ENCODE measurements at places on chromosomes 12 and 14.

- DNase-seq: no peak
These were observed 342.6 kb upstream of the CCDC196 start for GRCh38 chr14:66143387-66144112.

DNA sequence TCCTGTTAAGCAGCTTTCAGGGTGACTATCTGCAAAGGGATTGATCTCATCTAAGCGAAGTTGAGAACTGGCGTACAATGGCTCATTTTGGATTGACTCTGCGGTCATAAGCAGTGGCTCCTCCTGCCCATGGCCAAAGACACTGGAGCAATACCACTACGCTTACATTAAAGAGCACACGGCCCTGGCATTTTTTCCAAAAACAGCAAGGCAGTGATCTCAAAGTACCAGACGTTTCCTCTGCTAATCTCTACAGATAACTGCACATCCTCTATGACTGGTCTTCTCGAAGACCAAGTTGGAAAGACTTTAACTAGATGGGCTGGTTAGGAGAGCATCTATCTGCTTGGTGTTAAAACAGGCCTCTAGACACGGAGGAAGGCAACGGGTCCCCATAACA, 2.7 kb downstream of the PITPNM2 start:
- no peak for DNase-seq

GRCh38 chr14:70713511-70713916, 71.8 kb downstream of the TTC9 start:
- DNase-seq: no peak

DNA sequence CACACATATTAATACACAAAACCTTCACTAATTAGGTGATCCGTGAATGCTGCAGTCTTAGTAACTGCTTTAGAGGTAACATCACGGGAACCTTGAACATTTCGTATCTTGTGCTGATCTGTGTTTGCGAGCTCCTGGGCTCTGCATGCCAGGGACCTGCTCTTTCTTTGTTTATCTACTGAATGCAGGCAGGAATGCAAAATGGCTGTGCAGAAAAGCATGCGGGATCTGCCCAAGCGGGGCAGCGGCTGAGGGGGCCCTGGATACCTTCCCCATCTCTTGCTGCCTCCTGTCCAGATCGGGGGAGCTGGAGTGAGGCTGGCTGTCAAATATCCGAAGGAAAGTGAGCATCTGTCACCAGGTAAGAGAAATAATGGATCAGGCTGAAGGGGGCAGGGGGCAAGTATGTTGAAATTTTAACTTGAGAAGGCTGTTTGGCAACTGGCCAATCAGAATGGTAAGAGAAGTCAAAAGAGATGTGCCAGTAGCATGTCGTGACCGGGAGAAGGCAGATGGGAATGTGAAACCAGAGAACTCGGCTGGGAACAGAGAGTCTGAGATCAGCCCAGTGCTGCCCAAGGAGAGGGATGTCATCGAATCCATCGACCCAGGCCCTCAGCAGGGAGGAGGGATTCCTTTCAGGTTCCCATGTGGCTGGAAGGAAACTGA, 191.4 kb downstream of the TTC7B start:
- DNase-seq: no peak

DNA sequence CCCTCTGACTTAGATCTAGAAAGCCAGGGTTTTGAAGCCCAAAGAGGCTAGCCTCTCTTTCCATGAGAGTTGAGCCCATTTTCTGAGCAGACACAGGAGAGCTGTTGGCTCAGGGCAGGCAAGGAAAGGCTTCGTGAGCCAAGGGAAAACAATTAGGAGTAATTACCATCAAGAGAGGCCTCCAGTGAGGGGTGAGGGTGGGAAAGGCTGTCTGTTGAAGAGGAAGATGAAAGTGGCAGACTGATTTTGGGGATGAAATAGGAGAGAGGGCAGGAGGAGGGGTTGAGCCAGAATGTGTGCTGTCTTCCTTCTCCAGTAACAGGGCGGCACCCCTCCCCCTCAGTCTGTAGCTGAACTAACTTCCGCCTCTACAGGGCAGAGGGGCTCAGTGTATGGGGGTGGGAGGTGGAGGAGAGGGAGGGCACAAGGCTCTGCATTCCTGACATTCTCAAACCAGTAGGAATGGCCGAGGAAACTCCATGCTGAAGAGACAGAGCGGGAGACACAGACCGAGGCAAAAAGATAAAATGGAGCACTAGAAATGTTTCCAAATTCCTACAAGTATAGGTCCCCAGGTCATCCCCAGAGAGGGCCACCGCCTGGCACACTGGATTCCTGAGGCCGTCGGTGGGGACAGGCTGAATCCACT, 33.1 kb upstream of the COL2A1 start:
- DNase-seq: no peak

DNA sequence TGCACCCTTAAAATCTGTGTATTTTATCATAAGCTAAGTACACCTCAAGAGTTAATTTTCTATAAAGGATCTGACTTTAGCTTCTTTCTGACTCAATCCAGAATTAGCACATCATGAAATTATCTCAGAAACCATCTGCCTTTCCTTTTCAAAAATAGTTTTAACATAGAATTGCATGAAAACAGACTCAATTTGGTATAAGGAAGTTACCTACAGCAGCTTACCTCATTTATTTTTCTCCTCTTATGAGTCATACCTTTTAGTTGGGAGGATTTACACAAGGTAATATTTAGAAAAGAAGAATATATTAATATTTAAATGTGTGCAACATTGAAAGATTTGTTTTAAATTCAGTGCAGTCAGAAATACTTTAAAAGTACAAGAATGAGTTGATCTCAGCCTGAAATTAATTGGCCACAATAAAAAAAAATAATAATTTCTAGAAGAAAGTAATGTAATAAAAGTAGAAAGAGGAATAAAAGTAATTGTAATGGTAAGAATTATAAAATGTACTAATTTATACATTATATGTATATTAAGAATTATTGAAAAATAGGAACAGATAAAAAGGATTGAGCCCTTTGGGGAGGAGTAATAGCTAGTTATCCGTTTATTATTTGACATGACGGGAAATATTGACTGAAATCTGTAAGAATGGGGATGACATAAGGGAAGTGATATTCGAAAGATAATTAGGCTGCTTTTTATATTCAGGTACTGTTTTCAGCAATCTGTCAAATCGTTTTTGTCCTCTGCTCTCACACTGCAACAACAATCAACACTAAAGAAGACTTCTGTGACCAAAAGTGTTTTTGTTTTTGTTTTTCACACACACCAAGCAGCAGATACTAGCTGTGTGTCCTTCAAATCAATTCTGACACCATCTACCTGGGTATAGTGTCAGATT, 20.5 kb downstream of the ADAM21 start:
- no peak for DNase-seq

- no peak for DNase-seq
These were observed 68.7 kb upstream of the JDP2 start for GRCh38 chr14:75359098-75359497.

- DNase-seq: no peak
These were observed 56.4 kb downstream of the PITPNM2 start for GRCh38 chr12:123094349-123095077.

DNA sequence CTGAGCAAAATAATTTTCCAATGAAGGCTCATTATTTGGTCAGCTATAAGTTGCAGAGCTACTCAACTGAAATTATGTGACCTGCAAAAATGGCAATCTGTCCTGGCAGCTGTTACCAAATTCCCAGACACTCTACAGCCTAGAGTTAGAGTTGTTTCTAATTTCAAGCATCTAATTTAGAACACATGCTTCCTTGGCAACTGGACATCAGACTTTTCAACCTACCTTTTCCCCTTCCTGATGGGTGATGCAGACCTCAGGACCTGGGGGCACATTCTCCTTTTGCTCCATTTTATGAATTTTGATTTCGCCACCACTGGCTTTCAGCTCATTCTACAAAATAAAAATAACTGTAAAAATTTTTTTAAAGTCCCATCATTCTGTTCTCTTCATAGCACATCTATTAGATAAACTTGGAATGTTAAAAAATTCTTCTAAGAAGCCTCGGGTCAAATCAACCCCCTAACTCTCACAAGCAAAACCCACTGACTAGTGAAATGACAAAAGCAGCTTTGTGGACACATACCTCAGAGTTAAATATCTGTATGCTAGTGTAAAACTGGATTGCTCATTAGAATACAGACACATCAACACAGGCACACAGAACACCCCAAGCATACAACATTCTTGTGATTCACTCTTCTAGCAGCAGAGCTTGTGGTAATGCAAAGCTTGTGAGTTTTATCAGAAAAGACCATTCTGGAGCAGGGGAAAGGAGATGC, 33.5 kb upstream of the CERS5 start:
- DNase-seq: no peak

DNA sequence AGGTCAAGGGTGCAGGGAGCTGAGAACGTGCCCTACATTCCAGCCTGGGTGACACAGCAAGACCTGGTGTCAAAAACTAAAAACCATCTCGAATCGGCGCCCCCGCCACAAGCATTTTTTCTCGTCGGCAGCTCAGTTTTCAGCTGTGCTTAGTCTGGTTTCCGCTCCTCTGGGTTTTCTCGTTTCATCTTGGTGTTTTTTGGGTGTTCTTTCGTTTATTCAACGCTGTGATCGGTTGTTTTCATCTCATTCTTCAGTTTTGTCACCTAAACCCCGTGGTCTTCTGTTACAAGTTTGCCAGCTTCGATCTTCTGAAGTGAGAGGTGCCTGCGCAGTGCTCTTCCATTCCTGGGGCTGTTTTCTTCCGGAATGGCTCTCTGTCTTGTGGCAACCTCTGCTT, 41.4 kb downstream of the NOC4L start:
- DNase-seq: no peak

GRCh38 chr14:34911209-34912150, 36.3 kb upstream of the BAZ1A start:
- DNase-seq: no peak

DNA sequence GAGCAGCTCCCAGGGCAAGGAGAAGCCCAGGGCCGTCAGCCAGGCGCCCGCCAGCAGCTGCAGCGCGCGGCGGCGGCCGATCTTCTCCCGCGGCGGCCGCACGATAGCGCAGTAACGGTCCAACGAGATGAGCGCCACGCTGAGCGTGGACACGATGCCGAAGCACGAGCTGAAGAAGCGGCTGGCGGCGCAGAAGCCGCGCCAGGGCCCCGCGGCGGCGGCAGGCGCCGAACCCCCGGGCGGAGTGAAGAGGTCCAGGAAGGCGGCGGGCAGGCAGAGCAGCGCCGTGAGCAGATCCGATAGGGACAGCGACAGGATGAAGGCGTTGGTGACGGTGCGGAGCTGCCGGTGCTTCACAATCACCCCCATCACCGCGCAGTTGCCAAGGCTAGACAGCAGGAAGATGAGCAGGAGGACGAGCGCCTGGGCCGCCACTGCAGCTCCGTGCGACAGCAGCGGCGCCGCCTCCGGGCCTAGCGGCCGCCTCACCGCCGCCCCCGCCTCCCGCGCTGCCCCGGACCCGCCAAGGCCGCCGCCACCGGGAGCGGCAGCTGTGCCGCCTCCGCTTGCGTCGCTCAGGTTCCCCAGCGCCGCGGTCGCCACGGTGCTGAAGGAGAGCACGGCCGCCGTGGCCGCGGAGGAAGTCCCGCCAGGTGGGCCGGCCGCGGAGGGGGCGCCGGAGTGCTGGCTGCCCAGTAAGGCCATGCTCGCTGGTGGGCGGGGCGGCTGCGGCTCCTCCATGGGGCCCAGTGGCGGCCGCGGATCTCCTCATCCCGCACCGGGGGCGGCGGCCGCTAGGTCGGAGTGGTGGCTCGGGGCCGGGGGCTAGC, 479 bp downstream of the GPR135 start:
- peak; percentile 20 for DNase-seq

- no peak for DNase-seq
These were observed 326.1 kb downstream of the PDZRN4 start for GRCh38 chr12:41514021-41514777.

- DNase-seq: peak; percentile 73
These were observed at the start of gene TESPA1 for GRCh38 chr12:54984658-54985376. Gene TESPA1, minus strand, starts transcription at chr12:54984762. Its CDS starts 10,200 bp downstream, at chr12:54974562.

GRCh38 chr14:79721399-79722084, 489.8 kb downstream of the DIO2 start:
- no peak for DNase-seq

GRCh38 chr14:95294834-95295599, 24.7 kb downstream of the CLMN start:
- DNase-seq: no peak

GRCh38 chr12:45575417-45575816, 154.1 kb upstream of the ARID2 start:
- DNase-seq: no peak

GRCh38 chr12:28017126-28017872, 44.8 kb upstream of the PTHLH start:
- no peak for DNase-seq

DNA sequence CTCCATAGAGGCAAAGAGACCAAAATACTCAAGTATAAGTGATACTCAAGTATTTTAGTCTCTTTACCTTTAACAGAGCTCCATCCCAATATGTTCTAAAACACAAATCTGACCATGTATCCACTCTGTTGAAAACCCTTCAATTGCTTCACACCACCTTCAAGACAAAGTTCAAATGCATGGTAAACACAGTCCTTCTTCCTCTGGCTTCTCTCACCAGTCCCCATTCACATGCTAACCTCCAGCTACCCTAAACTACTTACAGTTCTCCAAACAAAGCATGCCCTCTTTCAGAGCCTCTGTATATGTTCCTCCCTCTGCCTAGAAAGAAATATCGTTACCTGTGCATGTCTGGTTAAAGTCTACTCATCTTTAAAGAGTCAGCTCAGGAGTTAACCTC, 100.2 kb downstream of the NUMB start:
- no peak for DNase-seq
